ENCODE measurements at places on chromosomes 6 and 20.

GRCh38 chr20:64255361-64256281 lies at the start of gene PCMTD2:
TSS of gene PCMTD2 (plus strand) at chr20:64255748. CDS start at chr20:64259966, 4,218 bp downstream.
- peak; percentile 89 for DNase-seq

DNA sequence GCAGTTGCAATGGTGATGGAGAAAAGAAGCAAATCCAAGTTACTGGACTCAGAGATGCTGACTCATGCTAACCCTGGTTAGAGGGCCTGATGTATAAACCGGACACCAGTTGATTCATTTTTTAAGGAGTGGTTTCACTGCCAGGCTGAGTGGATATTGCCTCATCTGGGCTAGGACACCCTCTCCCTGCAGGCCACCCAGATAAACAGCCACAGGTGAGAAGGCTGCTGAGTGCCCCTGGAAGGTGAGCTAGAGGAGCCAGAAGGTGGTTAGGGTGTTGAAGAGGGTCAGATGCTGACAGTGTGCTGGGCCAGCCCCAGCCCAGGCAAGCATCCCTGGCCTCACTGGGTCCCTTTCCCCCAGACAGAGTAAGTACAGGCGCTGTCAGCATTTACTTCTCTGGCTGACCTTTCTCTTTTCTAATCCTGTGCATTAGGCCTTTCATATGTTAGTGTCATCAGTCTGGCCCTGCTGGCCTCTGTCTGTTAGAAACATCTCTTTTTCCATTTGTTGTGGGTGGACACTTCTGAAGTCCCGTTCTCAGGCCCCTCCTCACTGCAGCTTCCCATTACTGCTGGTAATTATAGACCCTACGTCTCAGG lies 13.5 kb downstream of the EPB41L1 start:
- no peak for DNase-seq

GRCh38 chr6:30829639-30830255 lies 54.6 kb upstream of the DDR1 start:
- DNase-seq = peak; percentile 21

DNA sequence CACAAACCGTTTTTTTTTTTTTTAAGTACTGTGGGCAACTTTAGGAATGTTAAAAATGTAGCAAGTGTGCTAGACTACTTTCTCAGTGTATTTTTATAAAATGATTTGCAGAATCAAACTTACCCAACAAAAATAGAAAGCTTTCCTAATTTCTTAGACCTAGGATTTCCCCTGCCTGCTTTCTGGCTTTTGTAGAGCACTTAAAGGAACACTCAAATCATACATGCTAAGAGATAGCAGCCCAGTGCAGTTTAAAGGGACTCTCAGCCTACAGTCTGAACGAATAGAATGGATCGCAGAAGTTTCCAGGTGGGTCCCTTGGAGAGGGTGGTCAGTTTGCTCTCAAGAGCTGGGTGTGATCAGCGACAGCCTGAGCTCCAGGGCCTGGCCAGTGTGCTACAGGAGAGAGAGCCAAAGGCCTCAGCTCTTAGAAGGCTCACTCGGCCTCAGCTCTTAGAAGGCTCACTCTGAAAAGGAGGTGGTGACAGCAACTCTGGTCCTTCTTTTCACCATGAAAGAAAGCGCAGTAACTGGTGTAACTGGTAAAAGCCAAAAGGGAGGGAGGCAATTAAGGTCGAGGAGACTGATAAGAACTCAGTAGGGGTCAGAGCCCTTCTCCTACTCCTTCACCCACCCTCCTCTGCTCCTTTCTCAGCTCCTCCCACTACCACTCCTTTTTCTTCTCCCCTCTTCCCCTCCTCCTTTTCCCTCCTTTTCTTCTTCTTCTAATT lies 142.4 kb downstream of the ZFP64 start:
- no peak for DNase-seq

- no peak for DNase-seq
Measured at GRCh38 chr20:12203981-12204380, 286.3 kb downstream of the BTBD3 start.

DNA sequence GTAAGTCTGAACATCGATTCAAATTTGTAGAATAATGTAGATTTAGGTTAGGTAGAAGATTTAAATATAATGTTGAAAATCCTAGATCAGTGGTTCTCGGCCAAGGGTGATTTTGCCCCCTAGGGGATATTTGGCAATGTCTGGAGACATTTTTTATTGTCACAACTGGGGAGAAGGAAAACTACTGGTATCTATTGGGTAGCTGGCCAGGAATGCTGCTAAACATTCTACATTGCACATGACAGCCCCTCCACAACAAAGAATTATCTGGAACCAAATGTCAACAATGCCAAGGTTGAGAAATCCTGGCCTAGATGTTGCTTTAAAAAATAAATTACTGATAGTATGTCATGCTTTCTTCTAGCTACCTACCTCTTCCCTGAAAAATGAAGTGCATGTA lies 76.1 kb downstream of the HIVEP2 start:
- no peak for DNase-seq

- no peak for DNase-seq
Measured at GRCh38 chr6:82646231-82646615, 282.6 kb downstream of the TPBG start.

- DNase-seq = no peak
Measured at GRCh38 chr6:36779227-36779626, 60.0 kb downstream of the CPNE5 start.

DNA sequence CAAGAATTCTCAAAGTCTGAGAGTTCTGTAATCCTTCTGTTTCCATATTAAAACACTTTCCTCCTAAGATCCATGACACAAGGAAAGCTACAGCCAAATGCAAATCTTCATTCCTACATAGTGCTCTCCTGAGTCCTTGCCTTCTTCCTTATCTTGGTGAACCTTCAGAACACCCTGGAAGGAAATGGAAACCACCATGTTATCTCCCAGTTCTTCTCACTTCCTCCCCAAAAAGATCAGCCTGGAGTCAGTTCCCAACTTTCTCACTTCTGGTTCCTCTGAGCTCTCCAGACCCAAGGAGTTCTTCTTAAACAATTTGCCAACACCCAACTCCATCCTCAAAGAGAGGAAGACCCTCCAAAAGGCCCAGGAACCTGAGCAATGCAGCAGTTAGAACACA lies 193.3 kb upstream of the CCN2 start:
- no peak for DNase-seq

DNA sequence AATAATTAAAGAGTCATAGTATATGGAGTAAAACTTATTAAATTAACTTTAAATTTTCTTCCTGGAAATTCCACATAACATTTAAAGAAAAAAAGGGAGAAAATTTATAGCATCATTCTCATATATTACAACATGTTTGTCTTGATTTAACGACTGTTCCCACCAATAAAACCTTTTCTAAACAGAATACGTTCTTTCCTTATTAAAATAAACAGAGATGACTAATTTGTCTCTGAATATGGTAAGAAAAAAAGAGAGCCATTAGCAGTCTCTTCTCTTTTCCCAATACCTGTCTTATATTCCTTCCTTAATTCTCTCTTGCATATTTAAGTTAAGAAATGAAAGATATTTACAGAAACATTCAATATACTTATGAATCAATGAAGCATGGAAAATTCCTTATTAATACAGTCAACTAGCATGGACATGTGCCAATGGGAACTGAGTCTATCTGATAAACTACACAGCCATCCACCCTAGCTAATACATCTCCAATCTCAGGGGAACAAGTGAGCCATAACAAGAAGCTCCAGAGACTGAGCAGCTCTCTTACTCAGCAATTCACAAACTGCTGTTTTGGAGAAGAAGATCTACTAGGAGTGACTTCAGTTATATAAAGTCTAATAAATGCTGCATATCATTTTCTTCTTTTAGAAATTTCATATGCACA lies 347.1 kb upstream of the MANEA start:
- DNase-seq = no peak

DNA sequence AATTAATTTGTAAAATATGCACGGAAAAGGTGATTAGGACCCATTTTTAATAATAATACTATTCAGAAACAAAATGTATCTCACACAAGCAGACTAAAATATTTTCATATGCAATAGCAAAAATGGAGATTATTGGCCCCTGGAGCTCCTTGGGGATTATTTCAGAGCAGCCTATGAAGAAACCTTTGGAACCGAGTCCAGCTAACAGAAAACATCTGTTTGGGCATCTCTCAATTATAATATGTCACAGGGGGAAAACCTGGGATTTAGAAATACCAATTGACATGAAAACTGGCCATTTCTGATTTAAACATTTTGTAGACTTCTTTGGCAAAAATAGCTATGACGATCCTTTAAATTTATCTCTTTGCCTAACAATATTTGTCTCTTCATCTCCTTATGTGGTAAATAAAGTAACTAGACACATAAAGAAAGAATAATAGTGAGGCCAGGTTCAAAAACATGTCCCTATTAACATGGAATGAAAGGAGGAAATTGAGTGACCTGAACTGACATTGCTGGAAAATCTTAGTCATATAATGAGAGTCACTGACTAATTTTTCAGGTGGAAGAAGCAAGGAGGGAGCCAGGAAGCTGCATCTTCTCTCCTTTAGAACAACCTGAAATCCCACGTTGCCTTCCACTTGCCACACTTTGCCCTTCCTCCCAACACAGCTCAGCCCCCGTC lies 199.0 kb downstream of the SOD2 start:
- no peak for DNase-seq

- no peak for DNase-seq
Measured at GRCh38 chr20:4371623-4372251, 350.0 kb upstream of the PRND start.

DNA sequence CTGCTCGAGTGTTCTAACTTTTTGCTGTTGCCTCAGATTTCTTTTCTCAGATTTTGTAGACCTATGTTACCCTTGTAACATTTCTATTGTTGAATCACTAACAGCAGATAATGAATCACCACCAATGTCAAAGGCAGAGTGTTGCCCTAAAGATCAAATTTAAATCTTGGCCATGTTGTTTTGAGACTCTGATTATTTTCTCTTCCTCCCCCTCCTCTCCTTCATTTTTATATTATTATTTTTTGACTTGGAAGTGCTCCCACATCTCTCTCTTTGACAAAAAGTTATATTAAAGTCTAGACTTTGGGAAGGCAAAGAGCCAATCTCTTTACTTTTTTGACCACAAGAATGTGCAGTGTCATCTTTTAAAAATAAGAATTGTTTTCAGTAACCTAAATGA lies 422.7 kb downstream of the NKAIN2 start:
- DNase-seq = no peak

DNA sequence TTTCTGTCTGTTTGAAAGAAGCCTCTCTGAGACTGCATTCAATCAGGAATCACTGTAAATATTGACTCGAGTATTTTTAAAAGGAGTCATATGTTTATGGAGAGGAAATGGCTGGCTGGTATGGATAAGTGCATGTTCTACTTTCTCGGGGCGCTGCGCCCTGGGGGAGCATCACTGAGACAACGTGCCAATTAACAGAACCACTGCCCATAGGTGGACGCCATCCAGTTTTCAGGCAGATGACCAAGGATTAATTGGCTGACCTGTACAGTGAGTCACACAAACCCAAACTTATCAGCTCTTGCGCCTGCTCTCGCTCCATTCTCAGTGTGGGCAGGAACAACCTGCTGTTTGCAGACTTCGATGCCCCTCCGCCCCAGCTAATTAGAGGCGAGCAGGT lies 571.2 kb downstream of the QKI start:
- no peak for DNase-seq

DNA sequence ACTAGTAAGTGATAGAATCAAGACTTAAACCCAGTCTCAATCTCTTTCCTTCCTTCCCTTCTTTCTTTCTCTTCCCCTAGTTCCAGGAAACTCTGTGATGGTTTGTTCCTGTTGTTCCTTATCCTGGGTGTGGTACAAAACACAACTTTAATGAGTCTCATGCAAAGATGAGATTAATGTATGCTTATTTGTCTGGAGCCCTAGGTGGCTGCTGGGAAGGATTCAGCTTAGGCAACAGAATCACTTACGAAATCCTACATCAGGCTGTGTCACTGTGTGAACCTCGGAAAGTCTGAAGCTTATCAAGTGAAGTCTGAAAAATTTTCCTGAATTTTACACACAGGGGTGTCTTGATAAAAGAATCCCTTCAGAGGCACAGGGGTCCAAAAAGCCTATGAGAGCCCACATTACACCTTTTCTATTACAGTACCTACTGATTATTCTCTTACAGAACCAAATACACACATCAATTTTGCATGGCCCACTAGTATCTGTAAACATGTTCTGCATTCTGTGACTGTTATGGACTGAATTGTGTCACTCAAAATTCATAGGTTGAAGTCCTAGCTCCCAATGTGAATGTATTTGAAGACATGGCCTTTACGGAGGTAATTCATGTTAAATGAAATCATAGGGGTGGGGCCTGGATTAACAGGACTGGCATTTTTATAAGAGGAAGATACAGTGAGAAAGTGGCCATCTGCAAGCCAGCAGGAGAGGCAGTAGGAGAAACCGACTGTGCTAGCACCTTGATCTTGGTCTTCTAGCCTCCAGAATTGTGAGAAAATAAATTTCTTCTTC lies 144.7 kb downstream of the MYB start:
- DNase-seq = no peak

- DNase-seq = no peak
Measured at GRCh38 chr20:58715801-58716475, 23.3 kb downstream of the NPEPL1 start.

DNA sequence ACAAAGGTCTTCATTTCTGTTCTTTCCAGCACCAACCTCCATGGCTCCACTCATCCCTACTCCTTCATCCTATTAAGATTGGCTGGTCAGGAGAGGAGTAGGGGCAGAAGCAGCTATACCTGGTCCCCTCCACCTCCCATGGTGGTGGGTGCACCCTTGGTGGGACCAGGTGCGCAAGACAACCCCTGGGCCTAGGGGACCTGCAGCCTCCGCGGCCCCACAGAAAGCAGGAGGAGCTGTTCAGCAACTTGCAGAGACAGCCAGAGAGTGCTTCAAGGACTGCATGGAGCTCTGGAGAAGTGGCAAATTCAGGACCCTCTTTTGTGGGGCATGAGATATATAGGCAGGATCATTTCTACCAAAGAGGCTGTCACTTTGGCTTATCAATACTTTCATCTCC lies 9.8 kb downstream of the ULBP2 start:
- DNase-seq = no peak

- no peak for DNase-seq
Measured at GRCh38 chr6:131532580-131533039, 40.4 kb upstream of the ARG1 start.

GRCh38 chr6:31727717-31728671 lies 1.1 kb downstream of the DDAH2 start:
- peak; percentile 34 for DNase-seq

DNA sequence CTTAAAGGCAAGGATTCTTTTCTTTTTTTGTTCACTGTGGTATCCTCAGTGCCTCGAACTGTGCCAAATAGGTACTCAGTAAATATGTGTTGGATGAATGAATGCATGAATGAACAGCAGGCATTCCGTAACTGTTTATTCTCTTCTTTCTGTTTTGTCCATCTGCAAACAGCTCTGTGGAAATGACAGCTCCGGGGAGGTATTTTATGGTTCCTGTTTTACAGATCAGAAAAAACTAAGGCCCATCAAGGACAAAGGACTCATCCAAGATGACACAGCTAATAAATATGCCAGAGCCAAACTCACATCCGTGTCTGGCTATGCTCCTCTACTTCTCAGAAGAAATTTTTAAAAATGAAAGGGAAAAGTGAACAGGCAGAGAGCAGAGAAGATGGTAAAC lies 21.0 kb downstream of the JPH2 start:
- no peak for DNase-seq

GRCh38 chr20:51752343-51752951 lies 15.7 kb downstream of the ATP9A start:
- no peak for DNase-seq
